ENCODE measurements at places on chromosomes 2 and 18.
A peak's percentile ranks its signal among the peaks of the same experiment; 100 is the strongest.

DNA sequence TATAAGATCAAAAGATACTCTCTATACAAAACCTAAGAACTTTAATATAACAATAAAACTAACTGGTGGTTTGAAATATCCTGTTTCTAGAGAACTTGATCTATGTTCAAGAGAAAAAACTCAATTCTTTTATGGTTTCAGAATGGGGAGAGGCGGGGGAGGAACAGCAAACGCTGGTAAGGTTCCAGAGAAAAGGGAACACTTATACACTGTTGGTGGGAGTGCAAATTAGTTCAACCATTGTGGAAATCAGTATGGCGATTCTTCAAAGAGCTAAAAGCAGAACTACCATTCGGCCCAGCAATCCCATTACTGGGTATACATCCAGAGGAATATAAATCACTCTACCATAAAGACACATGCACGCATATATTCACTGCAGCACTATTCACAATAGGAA is 17.2 kb downstream of the FAM98A start:
- no peak for DNase-seq

DNA sequence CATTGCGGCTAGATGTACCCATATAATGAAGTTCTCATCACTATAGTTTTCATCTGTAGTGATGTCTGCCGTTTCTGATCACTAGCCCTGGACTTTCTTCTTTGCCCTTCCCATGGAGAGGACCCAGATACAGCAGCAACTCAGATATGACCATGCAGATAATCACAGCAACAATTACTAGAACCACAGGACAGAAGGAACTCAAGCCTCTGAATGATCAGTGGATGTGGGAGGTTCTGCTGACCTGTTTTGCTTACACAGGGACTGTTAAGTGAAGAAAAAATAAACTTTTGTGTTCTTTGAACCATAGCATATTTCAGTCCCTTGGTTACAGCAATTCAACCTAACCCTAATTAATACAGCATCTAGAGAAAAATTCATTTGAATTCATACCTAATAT is 62.7 kb downstream of the ACVR1 start:
- DNase-seq = no peak

GRCh38 chr2:188810586-188810985 is 163.6 kb upstream of the COL3A1 start:
- no peak for DNase-seq

DNA sequence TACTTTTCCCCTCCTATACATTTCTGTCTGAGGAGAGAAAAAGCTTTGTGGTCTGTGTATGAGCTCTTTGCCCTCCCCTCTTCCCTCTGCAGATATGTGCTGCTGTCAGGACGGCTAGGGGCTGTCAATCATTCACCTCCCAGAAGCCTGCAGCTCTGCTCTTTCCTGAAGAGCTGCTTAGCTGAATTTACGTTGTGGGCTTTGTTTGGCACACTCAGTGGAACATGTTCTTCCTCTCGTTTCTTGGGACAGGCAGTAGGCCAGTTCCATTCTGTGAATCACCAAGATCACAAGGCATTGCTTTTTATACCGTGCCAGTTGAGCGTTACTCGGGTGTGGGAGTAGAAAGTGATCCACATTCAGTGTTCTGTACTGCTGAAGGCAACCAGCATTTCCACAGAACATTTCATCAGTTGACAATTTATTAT is 136.7 kb downstream of the LAMA3 start:
- peak; percentile 16 for DNase-seq

DNA sequence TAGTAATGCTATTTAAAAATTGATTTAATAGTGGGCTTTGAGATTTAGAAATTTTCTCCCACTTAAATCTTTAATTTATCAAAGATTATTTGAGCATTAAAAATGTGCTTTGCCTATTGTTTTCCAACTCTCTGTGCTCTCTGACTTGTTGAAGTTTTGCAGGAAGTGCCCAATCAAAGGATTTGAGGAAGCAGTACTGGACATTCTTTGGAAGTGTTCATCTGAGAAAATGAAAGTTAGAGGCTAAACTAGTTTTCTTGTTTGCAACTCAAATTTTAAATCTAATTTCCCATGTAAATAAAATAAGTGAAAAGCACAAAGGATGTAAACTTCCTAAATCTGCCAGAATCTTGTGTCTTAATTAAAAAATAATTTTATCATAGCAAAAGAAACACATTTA is 89.1 kb downstream of the CAMKMT start:
- DNase-seq = no peak

- DNase-seq = no peak
Measured at GRCh38 chr2:215707608-215708007, 271.7 kb upstream of the FN1 start.

GRCh38 chr18:11119550-11119949 is 29.8 kb downstream of the PIEZO2 start:
- DNase-seq = no peak

GRCh38 chr2:113992090-113992489 is 102.2 kb downstream of the ACTR3 start:
- DNase-seq = no peak

DNA sequence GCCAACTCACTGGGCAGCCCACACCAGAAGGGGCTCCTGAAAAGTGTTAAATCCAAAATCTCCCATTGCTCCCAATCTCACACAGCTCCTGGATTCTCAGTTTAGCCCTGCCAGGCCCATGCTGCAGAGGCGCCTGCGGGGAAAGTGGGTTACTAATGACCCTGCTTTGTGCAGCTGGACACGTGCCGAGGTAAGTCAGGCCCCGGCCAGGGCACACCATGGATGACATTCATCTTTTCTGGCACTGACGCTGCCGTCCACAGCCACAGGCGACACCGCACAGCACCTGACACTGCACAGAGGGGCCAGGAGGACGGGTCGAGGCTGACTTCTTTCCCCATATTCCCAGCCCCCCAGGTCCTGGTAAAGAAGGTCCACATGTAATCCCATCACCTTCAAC is 193.5 kb downstream of the EIPR1 start:
- no peak for DNase-seq

DNA sequence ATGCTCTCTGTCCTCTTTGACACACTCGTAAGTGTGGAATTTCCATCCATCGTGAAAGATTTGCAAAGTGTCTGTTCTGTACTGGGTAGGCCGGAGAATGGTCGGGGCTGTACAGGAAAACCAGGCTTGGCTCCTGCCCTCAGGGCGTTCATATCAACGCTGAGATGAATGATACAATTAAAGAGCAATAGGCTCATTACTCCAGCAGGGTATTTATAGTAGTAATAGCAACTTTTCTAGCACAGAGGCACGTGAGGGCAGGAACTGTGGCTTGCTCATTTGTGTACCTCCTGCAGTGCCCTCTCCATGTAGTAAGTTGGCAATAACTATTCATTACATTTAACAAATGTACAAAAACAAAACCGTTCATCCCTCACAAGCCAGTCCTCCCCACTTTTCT is 5.3 kb upstream of the NCK2 start:
- DNase-seq = peak; percentile 48

GRCh38 chr2:230816735-230817134 is 48.0 kb upstream of the ITM2C start:
- DNase-seq = no peak

DNA sequence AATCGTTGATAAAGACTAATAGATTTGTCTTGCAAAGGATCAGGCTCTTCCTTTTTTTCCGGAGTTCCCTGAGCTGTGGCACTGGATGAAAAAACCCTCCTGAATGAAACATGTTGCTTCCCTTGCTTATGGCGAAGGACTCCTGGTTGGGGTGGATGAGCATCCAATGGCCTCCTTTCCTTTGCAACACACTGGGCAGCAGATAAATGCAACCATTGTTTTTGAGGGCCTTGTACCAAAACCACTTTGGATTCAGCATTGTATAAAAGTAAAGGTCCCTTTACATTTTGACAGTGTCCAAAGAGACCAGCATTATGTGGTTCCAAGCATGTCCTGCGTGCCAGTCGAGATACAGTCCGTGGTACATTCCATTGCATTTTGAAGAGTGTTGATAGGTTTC is 44.7 kb downstream of the FAM210A start:
- DNase-seq = no peak

GRCh38 chr2:98343285-98343684 is 3.0 kb upstream of the CNGA3 start:
- DNase-seq = no peak

- no peak for DNase-seq
Measured at GRCh38 chr2:120701096-120701495, 34.6 kb upstream of the GLI2 start.

DNA sequence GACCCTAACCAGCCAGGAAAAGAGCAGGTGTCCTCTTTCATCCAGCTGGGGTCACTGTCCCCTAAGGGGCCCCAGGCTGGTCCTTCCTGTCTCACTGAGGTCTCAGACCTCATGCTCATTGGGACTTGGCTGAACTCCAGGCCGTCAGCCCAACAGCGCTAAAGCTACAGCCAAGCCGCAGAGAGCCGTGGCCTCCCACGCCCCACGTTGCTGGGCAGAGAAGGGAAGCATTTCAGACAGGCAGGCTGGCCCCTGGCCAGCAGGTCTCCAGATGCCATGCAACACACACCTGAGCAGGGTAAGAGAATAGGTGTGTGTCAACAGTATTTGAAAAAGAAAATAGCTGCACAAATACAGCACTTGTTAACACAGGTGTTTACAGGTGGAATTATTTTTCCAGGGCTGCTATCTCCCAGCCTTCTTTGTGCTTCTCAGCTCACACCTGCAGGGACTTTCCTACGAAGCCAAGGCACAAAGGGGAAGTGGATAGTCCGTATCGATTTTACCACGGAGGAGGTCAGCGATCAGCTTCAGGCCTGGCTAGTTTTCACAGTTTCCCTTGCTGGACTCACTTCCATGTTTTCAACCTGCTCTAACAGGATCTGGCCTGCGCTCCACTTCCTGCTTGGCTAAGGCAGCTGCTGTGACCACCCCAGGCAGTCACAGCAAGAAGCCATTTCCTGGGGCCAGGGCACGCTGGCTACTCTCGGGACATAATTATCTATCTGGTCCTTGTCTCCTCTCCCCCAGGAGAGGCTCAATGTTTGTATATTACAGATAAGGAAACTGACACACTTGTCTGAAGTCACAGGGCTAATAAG is 156.1 kb upstream of the ID2 start:
- DNase-seq = no peak

- no peak for DNase-seq
Measured at GRCh38 chr2:190574169-190574568, 39.6 kb upstream of the NEMP2 start.

DNA sequence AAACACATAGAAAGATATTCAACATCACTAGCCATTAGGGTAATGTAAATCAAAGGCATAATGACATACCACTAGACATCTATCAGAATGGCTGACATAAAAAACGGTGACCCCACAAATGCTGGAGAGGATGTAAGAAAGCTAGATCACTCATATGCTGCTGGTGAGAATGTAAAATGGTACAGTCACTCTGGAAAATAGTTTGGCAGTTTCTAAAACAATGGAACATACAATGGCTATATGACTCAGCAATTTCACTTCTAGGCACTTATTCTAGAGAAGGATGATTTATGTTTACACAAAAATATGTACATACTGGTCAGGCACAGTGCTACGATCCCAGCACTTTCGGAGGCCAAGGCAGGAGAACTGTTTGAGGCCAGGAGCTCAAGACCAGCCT is 87.3 kb downstream of the COLEC12 start:
- DNase-seq = no peak

GRCh38 chr2:63124218-63124617 is 73.6 kb downstream of the OTX1 start:
- DNase-seq = no peak

DNA sequence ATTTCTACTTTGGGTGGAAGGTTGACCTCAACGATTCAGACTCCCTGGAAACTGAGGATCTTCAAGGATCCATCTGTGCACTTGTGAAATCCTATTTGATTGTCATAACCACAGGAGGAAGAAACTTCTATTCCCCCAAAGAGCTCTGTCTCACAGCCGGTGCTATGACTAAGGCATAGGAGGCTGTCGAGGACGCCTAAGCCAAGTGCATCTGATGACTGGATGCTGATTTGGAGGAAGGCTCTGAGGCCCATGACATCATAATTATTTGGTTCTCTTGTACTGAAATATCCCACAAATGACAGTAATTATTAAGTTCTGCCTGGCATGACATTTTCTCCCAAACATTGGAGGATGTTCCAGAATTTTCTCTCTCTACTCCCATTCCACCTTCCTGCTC is 13.8 kb upstream of the KCNF1 start:
- no peak for DNase-seq

DNA sequence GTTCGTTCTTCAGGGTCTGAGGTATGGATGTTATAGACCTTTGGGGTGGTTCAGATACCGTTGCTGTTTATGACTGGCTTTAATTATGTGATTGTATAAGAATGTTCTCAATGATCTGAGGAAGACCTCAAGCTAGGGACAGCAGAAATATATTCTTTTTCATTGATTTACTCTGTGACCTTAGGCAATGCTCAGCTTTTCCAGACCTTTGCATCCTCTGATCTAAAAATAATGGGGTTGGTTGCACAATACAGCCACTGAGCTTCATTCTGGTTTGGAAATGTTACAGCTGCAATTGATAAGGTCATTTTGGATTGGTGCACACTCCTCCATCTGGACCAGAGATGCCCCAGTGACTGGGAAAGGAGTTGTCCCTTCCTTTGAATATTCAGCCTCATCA is 17.2 kb upstream of the CABYR start:
- no peak for DNase-seq

GRCh38 chr2:137522620-137523011 is 441.7 kb upstream of the HNMT start:
- DNase-seq = no peak

DNA sequence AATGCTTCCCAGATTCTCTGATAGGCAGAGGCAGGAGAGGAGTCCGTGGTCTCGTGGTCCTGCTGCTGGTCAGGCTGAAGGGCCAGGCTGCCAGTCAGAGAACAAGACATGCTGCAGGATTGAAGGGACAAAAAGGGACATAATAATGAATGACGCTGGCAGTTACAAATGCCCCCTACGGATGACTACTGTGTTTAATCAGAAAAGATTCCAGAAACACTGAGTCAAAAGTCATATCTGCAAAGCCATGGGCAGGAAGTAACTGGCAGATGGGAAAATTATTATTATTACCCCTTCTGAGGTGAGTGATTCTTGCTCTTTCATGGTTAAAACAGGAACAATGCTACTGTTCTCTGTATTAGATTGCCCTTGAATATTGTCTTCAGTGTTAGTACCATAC is 19.0 kb downstream of the LCT start:
- no peak for DNase-seq

DNA sequence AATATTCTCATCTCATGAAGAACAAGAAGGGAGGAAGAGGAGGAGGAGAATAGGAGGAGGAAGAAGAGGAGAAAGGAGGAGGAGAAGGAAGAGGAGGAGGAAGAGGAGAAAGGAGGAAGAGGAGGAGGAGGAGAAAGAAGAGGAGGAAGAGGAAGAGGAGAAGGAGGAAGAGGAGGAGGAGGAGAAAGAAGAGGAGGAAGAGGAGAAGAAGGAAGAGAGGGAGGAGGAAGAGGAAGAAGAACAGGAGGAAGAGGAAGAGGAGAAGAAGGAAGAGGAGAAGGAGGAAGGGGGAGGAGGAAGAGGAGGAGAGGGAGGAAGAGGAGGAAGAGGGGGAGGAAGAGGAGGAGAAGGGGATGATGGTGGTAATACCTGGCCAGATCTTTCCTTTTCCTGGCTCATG is 70.0 kb upstream of the PTPRM start:
- DNase-seq = no peak

Measured in stimulated activated CD4-positive, alpha-beta T cell treated with anti-CD3 and anti-CD28 coated beads, Interleukin-1b, Interleukin-23, amount 100 ng/mL, for 48 hours (primary cell).